ENCODE measurements at places on chromosomes 4 and X.

GRCh38 chr4:114146947-114147618 lies 167.6 kb upstream of the ARSJ start:
- DNase-seq = no peak

- no peak for DNase-seq
Observed at GRCh38 chr4:55568905-55569504, 22.3 kb upstream of the CLOCK start.

GRCh38 chrX:136768469-136769084 lies 12.2 kb downstream of the ARHGEF6 start:
- DNase-seq = no peak

- no peak for DNase-seq
Observed at GRCh38 chr4:155603360-155603891, 63.2 kb upstream of the GUCY1A1 start.

- no peak for DNase-seq
Observed at GRCh38 chr4:154492288-154492687, 689 bp upstream of the DCHS2 start.

DNA sequence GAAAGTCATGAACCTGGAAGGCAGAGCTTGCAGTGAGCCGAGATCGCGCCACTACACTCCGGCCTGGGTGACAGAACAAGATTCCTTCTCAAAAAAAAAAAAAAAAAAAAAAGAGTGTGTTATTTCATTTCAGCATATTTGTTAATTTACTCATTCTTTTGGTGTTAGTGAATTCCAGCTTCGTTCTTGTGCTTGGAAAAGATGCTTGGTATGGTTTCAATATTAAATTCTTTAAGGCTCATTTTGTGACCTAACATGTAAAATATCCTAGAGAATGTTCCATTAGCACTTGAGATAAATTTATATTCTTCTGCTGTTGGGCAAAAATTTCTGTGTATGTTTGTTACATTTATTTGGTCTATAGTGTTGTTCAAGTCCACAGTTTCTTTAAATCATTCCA lies 66.8 kb downstream of the SPIN3 start:
- DNase-seq = no peak

DNA sequence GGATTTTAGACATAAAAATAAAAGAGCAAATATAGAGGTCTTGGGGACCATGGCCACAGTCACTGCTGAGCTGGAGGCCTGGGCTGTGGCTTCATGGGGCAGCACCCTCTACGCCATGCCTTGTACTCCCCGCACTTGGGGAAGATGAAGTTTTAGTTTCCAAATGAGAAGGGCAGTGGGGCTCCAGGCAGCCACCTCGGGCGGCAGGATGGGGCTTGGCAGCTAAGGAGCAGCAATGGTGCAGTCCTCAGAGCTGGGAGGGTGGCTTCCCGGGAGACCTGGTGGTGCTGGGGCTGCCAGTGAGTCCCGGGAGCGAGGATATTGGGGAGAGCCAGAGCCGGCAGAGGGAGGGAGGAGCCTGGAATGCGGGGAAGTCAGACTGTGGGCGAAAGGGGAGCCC lies 2.4 kb downstream of the CXCR3 start:
- no peak for DNase-seq

DNA sequence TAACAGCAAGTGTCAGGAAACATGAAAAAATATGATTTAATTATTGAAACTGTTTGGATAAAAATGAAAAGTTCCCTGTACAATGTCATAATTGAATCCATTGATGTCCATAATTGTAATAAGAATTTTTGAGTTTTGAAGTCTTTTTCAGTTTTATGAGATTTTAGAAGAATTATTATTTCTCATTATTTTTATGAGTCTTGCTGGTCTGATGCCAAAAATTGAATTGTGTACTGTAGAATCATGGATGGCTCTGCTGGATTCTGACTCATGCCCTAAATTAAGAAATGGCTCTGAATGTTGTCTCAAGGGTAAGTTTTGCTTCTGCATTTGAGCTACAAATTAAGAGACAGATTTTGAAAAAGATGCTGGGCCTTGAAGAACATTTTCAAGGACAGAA lies 132.8 kb upstream of the MAP9 start:
- no peak for DNase-seq

DNA sequence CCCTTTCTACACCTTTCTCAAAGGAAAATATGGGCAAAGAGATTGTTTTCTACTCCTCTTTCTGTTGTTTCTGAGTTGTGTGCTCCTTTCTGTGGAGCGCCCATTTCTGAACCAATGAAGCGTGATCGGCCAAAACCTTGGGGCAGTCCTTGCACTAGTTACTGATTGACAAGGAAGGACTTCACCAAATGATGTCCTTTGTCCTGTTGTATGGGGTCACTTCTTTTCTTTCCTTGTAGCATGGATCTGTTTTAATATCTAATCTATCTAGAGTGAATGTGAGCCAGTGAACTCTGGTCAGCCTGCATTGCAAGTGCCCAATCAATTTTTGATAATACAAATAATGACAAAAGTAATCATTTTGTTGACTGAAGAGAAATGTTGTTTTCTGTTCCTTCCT lies 94.5 kb downstream of the EGF start:
- DNase-seq = no peak

GRCh38 chr4:187493661-187494060 lies 501.9 kb upstream of the ZFP42 start:
- DNase-seq = no peak

- no peak for DNase-seq
Observed at GRCh38 chrX:69262036-69262936, 97.0 kb upstream of the PJA1 start.

DNA sequence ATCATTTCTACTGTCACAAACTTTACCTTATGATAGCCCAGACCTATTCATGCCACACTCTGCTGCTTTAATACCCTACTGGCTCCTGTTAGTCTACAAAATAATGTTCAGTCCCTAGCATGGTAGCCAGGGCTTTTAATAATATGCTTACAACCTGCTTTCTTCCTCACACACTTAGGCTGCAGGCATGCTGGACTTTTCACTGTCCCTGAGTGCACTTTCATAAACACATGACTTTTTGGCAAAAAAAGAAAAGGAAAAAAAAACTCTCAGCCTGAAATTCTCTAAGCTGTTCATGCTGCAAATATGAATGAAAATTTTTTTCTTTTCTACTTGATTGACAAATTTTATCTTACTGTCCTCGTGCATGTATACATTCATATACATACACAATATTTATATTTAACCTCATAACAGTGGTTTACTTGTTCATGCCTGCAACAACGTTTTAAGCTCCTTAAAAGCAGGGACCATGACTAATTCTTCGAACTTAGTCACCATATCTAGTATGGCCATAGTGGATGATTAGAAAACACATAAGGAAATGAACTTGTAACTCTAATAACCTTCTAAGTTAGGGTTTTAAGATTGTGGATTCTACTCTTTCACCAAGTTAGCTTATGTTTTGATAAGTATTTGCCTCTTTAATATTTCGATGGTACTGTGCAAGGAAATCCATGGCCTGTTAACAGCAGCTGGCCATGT lies 229.5 kb downstream of the SPCS3 start:
- DNase-seq = no peak

DNA sequence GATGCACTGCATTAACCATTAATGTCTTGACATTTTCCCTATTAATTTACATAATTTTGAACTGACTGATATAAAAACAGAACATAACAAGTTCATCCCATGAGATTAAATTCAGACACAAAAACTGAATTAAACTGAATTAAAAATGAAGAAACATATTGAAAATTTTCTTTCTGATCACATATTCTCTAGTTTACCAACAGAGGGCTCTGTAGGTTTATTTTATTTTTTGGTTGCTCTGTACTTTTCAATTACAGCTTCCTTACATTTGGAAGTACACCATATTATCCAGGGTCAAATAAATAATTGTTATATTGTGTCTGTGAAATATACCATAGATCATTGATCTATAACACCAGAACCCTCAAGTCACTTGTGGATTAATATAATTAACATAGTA lies 27.3 kb upstream of the CT83 start:
- DNase-seq = no peak

- no peak for DNase-seq
Observed at GRCh38 chr4:110510277-110510676, 34.3 kb downstream of the ENPEP start.

DNA sequence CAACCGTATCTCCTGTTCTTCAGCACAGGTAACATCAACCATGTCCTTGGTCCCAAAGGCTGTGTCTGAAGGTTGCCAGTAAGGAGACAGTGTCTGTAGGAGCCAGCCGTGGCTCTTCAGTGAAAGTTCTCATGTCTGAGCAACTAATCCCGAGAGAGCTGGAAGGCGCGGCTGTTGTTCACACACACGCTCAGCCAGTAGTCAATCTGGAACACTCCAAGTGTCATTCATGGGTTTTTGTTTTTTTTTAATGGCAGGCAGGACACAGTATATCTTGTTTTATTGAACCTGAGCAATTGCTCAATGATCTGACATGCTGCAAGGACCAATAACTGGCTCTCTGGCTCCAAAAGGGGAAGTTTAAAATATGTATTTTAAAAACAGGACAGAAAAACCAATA lies 48.4 kb upstream of the MAP3K15 start:
- no peak for DNase-seq

- no peak for DNase-seq
Observed at GRCh38 chrX:1242891-1243402, 25.7 kb upstream of the CSF2RA start.

GRCh38 chr4:60745800-60746571 lies 454.1 kb upstream of the ADGRL3 start:
- DNase-seq = no peak

GRCh38 chrX:74343343-74344279 lies 39.6 kb downstream of the ZCCHC13 start:
- no peak for DNase-seq

DNA sequence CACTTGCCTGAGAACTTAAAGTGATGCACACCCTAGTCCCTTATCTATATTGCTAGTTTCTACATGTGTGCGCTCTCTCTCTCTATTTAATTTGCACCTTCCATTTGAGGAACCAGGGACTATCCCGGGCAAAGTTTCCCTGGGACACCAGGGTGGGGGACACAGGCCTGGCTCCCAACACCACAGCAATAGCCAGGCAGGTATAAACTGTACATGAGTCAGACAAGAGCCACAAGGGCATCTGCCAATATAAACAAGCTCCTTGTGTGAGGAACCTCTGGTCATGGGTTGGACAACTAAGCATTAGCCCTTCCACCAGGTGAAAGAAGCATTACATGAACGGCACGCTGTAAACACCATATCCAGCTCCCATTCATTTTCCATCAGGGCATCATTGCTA lies 455.5 kb downstream of the STIM2 start:
- no peak for DNase-seq

- DNase-seq = no peak
Observed at GRCh38 chr4:169851750-169852149, 94.0 kb upstream of the HPF1 start.

All from stimulated activated naive CD4-positive, alpha-beta T cell (primary cell).